ENCODE measurements at places on chromosomes 1 and 21.

- DNase-seq: no peak
These were observed 44.8 kb downstream of the SNX7 start for GRCh38 chr1:98706173-98706843.

GRCh38 chr1:87197156-87197555 is 131.5 kb upstream of the LMO4 start:
- no peak for DNase-seq

DNA sequence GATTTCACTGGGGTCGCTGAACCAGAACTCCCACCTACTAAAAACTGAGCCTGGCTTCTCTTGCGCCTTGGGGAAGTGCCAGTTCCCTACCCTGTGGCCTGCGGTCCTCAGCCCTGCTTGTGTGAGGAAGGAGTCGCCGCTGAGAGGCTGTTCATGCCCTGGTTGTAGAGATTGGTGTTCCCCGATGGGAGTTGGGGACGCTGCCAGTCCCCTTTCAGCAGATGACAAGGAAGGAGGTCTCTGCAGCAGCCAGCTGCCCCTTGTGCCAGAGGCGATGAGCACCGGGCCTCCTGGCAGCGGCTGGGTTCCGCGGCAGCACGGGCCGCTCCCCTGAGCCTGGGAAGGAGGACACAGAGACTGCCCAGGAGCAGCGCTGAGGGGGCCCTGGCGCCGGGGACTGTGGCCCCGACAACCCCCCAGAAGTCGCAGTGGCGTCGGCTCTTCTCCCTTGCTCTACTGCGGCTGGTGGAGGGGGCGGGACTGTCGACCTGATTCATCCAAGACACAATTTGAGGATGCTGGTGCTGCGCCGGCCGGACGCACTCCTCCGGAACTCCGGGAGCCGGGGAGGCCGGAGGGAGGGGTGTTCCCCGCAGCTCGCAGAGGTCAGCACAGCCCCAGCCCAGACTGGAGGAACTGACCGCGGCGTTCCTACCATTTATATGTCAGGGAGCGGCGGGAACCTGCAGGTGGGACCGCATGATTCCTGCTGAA is 12.0 kb upstream of the ADORA3 start:
- no peak for DNase-seq

GRCh38 chr1:164561472-164561871 is 2.5 kb downstream of the PBX1 start:
- DNase-seq: peak; percentile 17

GRCh38 chr1:244002721-244003120 is 48.4 kb upstream of the ZBTB18 start:
- DNase-seq: no peak

- peak; percentile 3 for DNase-seq
These were observed 102.7 kb downstream of the ZNF281 start for GRCh38 chr1:200306944-200307754.

DNA sequence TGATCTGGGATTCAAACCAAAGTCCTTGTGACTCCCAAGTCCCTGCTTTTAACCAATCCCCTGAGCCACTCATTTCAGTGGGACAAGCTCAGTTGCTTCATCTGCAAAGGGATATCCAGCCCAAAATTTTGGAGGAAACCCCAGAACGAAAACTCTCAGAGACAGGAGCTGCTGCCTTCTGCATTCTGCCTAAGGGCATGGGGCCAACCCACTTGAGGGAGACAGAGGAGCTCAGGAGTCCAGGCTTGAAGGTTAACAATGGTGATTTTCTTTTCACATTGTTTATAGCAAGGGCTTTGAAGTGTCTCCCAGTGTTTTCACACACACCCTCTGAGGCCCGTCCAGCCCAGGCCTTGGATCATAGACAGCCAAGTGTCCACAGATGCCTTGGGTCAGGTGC is 148.1 kb upstream of the CTTNBP2NL start:
- no peak for DNase-seq

DNA sequence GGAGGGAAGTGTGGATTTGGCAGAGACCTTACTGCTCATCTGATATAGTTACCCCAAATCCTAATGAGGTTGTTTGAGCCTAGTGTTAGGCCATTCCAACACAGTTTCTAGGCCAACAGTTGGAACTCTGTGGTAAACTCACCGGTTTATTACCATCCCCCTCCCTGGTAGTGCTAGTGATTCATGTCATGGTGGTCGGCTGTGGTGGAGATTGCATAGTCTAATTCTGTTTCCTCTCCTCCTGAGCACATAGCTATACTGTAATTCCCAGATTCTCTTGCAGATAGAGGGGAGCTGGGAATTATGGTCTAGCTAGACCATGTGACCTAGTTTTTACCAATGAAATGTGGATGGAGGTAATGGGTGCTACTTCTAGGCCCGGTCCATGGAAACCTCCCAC is 123.7 kb upstream of the KIF26B start:
- no peak for DNase-seq

- DNase-seq: no peak
These were observed 118.9 kb upstream of the TMEM51 start for GRCh38 chr1:15034656-15035055.

DNA sequence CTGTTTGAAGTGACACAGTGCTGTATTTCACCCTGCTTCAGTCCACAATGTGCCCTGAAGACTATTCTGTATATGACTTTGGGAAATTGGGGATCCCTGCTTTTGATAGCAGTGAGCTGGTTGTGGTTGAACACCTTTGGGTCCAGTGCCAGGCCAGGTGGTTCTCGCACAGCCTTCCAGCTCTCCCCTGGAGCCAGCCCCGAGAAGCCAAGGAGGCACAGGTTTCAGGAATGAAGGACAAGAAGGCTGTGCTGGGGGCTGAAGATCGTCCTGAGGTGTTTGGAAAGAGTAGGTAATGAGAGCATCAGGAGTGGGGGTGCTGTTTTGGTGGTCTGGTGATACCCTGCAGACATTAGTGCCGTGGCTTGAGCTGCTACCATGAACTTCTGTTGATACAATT is 131.4 kb upstream of the COL6A1 start:
- DNase-seq: no peak

DNA sequence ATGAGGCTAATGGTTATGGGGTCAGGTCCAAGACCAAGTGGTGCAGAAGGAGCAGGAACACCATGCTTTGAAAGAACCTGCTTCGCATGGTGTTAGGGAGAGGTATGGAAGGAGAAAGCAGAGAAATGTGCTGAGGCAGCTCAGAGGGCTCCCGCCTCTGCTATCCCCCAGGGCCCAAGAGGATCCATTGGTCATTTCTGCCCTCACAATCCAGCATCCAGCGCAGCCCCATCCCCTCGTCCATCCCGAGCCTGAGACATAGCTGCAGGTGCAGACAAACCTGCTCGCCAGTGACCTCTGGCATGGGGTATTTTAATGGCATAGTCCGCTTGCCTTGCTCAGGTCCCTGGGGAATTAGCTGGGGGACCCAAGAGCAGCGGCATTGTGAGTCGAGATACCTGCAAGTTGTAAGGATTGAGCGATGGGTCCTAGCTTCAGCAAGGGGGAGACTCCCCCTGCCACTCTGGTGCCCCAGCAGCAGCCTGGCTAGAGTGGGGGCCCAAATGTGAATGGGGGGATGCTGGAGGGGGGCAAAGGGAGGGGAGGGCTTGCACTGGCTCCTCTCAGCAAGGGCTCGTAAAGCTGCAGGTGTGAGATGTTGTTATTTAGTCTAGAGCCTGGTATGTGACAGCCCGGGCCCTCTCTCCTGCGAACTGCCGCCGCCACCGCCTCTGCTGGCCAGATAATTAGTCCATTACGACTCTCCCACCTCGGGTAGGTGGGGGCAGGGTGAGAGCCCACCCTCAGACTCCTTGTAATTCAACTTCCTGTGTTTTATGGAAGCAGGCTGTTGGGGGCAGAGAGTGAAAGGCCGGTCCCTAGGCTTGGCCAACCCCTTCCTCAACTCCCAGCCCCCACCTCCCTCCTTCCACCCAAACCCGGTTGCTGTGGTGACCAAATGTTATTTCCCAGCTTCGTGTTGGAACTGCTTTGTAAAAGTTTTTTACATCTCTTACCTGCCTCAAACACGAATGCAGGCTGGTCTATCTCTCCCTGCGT is 118.8 kb downstream of the RNF220 start:
- no peak for DNase-seq

DNA sequence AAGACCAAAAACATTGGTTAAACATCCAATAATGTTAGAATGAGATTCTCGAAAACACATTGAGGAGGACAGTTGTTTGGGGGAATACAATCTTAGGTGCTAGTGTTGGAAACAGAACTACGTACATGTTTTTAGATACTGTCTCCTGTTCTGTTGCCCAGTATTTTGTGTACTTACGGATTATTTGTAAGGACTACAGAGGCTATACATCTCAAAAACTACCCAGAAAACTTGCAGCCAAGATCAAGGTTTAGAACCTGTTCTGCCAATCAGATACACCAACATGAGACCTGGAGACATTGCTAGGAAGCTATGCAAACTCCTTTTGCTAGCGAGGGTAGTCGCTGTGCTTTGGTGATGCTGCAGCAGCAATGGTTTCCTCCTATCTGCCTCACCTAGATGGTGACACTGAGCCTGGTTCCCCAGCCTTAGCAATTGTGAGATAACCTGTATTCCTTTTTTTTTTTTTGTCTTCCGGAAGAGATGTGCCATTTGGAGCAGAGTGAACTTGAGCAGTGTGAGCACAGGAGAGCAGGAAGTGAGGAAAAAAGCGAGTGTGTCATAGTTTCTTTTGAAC is 21.8 kb downstream of the YBX1 start:
- DNase-seq: no peak

Data from SHP77 (cell line).